Type B pancreatic cell (in vitro differentiated cells): ENCODE measurements at places on chromosomes 5 and 9.

DNA sequence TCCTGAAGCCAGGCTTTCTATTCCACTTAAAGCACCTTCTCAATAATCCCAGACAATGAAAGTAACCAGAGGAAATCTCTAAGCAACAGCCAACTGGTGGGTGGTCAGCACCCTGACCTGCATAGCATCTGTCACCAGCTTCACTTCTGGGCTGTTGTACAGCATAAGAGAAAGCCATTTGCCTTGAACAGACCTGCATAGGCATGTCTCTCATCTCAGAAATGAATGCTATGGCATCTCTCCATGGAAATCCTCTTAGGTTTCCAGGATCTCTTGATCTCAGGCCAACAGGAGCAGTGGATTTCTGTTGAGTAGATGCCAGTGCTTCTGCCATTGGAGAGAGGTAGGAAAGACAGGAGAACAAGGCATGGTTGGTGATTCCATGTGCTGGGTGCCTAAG lies 213.6 kb downstream of the GRIA1 start:
- no peak for DNase-seq

DNA sequence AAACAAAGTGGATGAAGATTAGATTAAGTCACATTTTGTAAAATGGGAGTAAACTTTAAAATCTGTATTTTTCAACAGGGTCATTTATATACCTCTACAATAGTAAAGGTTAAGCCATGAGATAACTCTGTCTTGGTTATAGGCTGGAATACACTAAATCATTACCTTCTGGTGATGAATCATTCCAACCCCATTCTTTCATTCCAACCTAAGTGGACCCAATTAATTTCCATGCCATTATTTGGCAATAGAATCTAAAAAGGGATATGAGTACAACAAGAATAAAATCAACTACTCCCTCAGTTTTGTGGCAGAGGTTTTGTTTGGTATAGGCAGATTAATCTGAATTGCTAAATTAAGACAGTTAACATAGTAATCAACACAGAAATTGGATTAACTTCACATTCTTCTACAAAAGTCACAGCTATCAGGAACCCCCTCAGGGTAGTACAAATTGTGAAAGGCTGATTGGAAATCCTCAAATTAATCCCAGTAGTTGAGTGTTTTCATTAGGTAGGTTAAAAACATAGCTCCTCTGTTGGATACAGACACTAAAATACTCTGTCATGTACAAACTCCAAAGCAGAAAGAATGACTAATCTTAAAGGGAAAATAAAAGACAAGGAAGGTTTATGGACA lies 54.2 kb downstream of the ELAVL2 start:
- no peak for DNase-seq

DNA sequence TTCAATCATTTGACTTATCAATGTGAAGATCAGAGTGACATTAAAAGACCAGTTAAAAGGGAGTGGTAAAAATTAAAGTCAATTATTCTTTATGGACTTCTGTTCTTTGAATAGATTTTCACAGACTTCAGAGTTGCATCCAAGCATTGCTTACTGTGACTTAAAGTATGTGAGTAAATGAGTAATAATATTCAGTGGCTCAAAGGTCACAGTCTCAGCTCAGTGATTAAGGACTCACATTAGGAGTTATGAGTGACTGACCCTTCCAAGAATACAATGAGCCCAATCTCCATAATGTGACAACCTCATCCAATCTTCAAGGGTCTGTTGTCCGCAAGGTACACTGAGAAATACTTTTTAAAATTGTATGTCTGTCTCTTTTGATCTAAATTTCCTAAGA lies 811.2 kb downstream of the BRINP1 start:
- DNase-seq, result no peak

- no peak for DNase-seq
Observed at GRCh38 chr9:124778575-124779367, 1.8 kb downstream of the OLFML2A start.

GRCh38 chr9:94950579-94951323 lies 224.3 kb downstream of the AOPEP start:
- no peak for DNase-seq

GRCh38 chr9:93184432-93185265 lies 710 bp downstream of the WNK2 start:
- DNase-seq, result no peak

GRCh38 chr5:72847439-72847838 lies 31.0 kb downstream of the TNPO1 start:
- DNase-seq, result no peak

GRCh38 chr9:2631263-2631662 lies 9.7 kb downstream of the VLDLR start:
- DNase-seq, result no peak

DNA sequence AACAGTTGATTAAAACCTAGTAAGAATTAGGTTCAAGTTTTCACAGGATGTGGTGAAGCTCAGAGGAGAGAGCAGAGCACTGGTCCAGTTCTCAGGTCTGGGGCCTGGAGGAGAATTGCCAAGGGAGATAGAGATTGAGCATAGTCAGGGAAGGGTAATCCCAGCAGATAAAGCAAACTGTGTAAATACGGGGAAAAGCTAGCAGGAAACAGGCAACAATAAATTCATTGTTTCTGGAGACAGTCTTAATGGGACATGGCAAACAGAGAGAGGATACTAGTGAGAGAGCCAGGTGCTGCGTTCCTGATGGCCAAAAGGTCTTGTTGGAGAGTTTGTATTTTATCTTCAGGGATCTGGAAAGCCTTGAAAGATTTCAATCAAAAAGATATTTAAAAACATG lies 333.0 kb downstream of the PDE4D start:
- no peak for DNase-seq

DNA sequence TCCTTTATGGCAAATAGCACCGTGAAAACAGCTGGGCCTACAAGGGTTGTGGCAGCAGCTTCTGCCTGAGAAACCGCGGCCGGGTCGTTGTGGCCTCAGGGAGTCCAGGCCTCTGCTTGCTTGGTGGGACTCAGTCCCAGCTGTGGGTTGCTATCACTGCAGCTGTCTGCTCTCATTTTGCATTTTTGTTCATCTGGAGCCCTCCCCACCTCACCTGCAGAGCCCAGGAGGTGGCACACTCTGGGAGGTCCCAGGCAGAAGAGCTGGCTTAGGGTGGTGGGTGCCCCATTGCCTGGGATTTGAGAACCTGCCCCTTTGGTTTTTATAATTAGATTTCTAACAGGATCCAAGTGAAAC lies 138.4 kb downstream of the GADD45G start:
- DNase-seq, result no peak

DNA sequence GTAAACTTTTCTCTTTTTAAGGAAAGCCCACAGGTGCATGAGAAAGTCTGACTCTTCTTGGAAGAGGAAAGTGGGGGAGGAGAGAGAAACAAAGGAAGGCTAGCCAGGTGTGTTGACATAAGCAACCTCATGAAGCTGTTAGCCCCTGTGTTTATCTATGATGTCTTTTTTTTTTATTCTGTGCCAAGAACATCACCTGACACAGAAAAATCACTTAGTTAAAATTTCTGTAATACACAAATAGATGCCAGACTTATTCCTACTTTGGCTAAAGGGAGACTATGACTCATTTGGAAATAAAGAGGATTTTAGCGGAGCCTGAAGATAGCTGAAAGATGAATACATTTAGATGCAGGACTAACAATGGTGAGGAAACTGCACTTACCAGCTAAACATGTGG lies 58.3 kb downstream of the BAAT start:
- DNase-seq, result no peak

DNA sequence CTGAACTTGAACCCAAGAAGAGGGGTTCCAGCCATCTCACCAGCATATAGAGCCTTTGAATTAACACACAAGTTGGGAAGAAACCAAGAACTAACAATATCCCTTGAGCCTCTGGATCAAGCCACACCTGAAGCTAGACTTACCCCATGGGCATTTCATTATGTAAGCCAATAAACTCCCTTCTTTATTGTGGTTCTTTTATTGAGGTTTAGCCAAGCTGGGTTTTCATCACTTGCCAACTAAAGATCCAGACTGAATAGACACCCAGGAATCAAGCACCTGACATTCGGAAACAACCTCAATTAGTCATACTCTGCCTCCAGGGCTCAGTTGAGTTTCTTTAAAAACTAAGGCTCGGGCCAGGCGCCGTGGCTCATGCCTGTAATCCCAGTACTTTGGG lies 226.7 kb downstream of the AGTPBP1 start:
- DNase-seq, result no peak

GRCh38 chr9:138003485-138004190 lies 126.1 kb downstream of the CACNA1B start:
- no peak for DNase-seq

- DNase-seq, result no peak
Observed at GRCh38 chr5:120790339-120790738, 326.2 kb downstream of the PRR16 start.

DNA sequence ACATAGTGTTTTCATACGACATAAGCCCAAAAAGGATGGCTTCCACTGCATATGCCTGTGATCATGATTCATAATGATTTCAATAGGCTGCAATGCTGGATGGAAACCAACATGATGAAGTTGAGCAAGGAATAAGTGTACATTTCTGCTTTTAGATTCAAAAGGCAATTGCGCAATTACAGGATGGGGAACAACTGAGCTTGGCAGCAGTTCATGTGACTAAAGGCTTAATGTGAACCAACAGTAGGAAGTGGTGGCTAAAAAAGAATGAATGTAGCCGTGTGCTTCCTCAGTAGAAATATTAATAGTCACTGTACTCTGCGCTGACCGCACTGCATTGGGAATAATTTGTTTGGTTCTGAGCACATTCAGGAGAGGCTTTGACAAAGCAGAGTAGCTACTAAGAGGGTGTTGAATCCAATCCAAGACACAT lies 51.2 kb downstream of the SLC1A3 start:
- DNase-seq, result no peak

- DNase-seq, result no peak
Observed at GRCh38 chr5:176994460-176995121, 12.0 kb downstream of the UIMC1 start.

- DNase-seq, result no peak
Observed at GRCh38 chr9:129759319-129759718, 6.5 kb upstream of the PTGES start.

DNA sequence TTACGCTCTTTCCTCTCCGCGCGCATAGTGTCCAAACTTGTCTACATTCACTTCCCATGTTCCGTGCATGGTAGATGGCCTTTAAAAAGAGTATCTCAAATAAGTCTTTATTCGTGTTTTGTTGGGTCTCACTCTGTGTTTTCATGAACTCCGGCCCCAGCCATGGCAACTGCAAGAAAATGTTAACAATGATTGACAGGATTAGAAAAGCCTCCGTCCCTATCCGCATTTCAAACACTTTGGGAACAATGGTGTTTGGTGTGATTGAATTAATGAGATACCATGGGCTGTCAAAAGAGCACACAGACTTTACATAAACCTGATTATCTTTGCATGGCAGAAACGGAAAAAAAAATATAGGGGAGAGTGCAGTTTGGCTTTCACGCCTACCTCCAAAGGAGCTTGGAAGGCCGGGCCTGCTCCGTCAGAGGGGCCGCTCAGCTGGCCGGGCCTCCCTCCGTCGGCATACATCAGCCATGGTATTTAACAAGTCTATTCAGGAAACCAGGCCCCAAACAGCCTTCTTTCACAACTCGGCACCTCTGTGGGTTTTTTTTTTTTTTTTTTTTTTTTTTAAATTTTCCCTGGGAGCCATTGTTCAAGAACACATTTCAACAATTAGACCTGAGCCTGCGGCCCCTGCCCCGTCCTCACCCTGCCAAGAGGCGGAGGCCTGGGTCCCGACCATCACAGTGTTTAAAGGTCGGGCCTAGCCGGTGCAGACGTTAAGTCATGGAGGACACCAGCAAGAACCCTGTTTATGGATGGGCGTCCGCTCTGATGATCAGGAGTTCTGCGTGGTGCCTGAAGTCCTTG lies 323.8 kb upstream of the IRX4 start:
- no peak for DNase-seq

DNA sequence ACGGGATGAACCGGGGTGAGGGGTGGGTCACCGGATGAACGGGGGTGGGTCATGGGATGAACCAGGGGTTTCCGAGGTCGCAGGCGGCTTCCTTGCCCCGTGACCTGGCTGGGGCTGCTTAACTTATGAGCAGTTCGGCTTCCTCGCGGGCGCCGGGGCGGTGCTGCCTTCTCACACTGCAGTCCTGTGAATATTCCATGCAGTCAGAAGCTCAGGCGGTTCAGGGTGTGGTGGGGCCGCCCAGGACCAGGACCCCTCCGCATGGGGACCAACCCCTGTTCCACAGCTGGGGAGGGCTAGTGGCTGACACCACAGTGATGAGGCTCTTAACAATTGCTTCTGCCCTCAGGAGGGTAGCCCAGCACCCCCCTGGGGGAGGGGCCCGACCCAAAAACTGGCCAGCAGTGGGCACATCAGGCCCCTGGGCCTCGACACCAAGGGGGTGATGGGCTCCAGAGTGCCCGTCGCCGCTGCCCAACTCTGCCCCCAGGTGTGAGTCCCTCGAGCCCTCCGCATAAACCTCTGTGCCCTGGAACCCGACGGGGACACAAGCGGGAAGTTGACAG lies 30.9 kb upstream of the SLC9A3 start:
- peak; percentile 67 for DNase-seq

- DNase-seq, result no peak
Observed at GRCh38 chr5:10124287-10124686, 125.4 kb downstream of the ATPSCKMT start.

GRCh38 chr9:134773842-134774241 lies 106.8 kb upstream of the FCN2 start:
- DNase-seq, result no peak

GRCh38 chr5:98130261-98131035 lies 643.0 kb upstream of the RGMB start:
- DNase-seq, result no peak

DNA sequence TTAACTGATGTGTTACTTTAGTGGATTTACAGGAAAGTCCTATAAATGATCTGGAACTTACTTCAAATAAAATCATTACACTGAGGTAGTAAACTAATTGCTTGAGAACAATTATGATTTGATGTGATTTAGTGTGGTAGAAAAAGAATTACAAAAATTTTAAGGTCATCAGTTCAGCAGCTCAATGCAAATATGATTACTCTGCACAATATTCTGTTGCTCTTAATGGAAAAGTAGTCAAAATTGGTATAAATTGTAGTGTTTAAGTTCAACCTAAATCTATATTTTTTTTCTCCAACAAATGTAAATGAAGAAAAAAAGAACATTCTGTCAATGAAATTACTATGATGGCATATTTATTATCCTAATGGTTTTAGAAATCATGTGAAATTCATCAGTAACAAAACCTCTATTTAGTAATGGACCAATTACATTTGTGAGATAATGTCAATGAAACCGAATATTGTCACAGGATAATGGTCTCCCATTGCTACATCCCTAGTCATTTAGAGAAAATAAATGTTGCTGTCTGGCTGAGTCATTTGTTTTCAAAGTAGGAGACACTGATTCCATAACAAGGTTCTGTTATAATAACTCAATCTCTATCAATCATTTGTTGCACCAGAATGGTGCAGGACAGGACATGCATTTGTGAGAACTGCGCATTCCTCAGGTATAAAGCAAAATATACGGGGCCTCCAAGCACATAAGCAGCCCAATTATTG lies 177.1 kb downstream of the NFIB start:
- DNase-seq, result no peak

GRCh38 chr5:122126756-122127321 lies 2.5 kb upstream of the ZNF474 start:
- DNase-seq, result no peak

GRCh38 chr5:38465702-38466423 lies 90.6 kb downstream of the LIFR start:
- no peak for DNase-seq

- DNase-seq, result no peak
Observed at GRCh38 chr9:90821697-90822096, 20.1 kb downstream of the SYK start.
